Stimulated activated CD4-positive, alpha-beta T cell treated with anti-CD3 and anti-CD28 coated beads, Interleukin-1b, Interleukin-23, amount 100 ng/mL, for 1 hour (primary cell): ENCODE measurements at places on chromosomes 5 and 9.

DNA sequence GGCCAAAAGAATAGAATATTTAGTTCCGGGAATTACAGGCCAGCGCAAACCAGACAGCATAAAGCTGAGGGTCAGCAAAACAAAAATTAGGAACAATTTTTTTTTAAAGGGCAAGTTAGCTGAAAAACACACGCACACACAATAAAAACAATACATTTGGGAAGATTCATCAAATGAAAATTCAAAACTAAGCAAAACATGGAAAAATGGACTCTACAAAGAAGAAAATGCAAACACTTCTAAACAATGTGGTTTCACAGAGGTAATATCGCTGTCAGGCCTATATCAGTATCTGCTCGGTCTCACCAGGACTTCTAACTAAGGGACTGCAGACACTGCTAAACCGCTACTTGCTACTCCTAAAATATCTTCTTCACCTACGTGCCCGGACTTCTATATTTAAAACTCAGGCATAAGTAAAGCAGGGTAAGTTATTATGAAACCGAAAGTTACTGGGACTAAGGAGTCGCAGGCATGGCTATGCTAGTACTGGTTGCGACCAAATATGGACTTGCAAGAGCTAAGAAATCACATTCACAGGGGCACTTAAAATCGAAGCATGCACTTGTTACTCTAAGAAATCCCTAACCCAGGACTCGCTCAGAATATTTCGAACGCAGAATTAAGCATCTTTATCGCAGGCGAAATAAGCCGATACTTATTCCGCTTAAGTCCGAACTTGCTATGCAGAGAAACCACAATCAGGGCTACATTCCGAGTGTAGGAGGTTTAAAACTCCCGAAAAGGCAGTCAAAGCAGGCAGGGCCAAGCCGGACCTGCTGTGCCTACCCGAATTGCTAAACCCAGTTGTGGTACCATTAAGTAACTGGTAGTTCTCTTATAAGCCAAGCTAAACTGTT is 2.3 kb downstream of the ANXA2R start:
- DNase-seq, result no peak

DNA sequence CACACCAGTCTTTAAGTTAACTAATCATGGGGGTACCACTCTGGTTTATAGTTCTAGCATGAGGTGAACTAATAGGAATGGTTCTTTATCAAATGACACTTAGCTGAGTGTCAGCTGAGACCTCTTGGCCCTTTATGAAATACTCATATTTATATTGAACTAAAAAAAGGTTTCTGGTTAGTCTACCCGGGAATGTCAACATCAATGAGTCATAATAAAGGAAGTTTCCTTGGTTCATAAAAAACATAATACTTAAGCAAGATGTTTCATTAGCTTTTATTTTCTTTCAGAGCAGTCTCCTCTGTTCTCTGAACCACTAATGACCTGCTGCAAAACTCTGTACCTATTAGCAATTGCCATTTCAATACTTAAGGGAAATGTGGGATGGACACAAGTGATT is 13.7 kb downstream of the DAB2 start:
- no peak for DNase-seq

DNA sequence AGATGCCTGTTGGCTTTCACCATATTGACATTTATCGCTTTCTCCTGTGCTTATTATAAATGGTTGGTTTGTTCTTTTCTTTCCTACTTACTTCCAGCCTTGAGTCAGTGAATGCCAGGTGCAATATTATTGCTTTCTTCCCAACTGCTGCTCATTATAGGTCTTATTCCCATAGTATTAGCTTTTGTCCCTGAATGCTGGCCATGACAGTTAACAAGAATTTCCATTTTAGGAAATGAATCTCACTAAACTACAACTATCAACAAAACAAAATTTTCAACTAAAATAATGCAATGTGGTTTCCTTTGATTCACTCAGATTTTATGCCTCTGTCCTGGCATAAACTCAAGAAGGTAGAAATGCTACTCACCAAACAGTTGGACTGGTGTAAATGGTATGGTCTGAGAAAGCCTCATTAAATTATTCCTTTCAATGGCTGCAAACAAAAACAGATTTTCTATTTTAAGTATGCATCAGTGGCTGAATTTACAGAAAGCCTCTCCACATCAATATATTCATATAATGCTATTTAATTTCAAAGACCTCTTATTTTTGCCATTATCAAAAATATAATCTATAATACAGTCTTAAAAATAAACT is 145.4 kb downstream of the TRPM6 start:
- DNase-seq, result no peak

- no peak for DNase-seq
Observed at GRCh38 chr5:78025540-78025939, 249.4 kb upstream of the TBCA start.

DNA sequence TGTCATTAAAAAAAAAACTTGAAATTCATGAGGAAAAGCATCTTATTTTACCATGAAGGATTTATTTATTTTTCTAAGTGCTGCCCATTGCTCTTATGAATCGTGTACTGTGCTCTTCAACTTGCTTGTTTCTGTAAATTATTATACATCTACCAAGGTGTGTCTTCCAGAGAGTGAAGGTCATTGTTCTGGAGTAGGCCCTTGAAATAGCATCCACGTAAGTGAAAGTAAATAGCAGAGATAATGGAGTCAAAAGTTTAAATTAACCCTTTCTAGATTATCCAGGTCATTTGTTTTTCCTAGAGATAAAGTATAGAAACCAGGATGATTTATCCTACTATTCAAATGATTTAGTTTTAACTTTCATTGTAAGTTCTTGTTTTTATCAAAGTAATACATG is 473.1 kb downstream of the DIRAS2 start:
- no peak for DNase-seq

GRCh38 chr5:132746954-132747615 is at the start of gene CCNI2:
CCNI2 (plus strand) TSS chr5:132747426; CDS start chr5:132747496, 70 bp downstream.
- peak; percentile 28 for DNase-seq

DNA sequence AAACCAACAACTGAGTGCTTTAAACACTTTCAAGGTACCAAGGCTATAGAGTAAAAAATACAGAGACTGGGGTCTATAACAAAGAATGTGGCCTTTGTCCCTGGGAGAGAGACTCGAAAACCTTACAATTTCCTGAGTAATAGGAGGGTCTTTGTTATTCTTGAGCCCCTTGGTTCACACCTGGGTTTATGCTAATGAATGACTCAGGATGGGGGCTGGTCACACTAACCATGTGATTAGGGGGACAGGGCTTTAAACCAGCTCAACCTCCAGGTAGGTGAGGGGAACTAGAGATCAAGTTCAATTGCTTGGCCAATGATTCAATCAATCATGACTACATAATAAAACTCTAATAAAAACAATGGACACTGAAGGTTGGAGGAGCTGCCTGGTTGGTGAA is 50.2 kb downstream of the PLPP1 start:
- no peak for DNase-seq

GRCh38 chr9:124110307-124110915 is 98.8 kb downstream of the LHX2 start:
- DNase-seq, result no peak

GRCh38 chr9:36445800-36446361 is 45.8 kb upstream of the RNF38 start:
- no peak for DNase-seq
